ENCODE measurements at places on chromosomes 2 and 18.

DNA sequence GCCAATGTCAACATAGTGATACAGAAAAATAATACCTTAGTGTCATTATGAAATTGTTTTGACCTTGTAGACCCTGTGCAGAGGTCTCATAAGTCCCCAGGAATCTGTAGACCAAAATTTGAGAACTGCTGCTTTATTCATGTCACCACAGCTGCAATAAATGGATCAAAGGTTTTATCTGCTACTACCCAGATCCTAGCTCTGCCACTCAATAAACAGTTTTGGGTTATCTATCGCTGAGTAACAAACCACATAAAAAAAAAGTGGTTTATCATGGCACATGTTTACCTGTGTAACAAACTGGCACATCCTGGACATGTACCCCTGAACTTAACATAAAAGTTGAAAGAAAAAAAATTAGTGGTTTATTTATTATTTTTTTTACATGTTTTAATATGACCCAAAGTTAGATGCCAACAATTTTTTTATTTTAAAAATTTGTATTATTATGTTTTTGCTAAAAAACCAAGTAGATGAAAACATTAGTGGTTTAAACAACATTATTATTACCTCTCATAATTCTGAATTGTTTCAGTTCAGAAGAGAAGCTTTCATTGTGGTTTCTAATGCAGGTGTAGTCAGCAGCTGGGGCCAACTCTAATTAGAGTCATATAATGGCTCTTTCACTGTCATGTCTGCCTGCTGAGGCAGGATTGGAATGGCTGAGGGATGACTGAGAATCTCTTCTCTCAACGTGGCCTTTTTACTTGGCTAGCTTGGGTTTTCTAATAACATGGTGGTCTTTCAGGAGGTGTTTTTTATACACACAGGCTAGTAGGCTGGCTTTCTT, 103.3 kb upstream of the SLC38A11 start:
- H3K27me3 ChIP-seq = no peaks in the 10 kb centered on the region
- no peak overlapping the region for H3K27ac ChIP-seq
- no peaks in the 10 kb centered on the region for H3K36me3 ChIP-seq
- no peaks in the 10 kb centered on the region for H3K4me1 ChIP-seq

- no peaks in the 10 kb centered on the region for H3K4me1 ChIP-seq
- H3K4me3 ChIP-seq = no peak overlapping the region
- H3K27ac ChIP-seq = no peak overlapping the region
Observed at GRCh38 chr2:154343282-154343681, 355.2 kb upstream of the KCNJ3 start.

DNA sequence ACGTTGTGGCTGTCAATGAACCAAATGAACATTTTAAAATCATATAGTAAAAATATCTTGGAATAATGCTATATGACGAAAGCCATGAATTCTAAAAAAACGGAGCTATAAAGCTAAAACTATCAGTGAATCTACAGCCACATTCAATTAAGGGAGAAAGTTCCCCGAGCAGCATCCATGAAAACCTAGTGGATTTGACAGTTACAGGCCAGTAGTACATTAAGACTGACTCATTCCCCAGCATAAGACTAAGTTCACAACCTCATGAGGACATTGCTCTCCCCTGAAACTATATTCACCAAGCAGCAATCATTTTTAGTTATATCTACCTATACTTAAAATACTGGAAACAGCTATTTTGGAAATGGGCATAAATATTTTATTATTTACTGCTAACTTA, 36.6 kb downstream of the KIDINS220 start:
- no peak for DNase-seq
- H3K36me3 ChIP-seq = peaks cover 1% of the 10 kb centered on the region
- no peak overlapping the region for H3K4me3 ChIP-seq
- no peaks in the 10 kb centered on the region for H3K27me3 ChIP-seq
- no peak overlapping the region for H3K27ac ChIP-seq
- H3K4me1 ChIP-seq = no peaks in the 10 kb centered on the region

- no peak overlapping the region for H3K27ac ChIP-seq
- no peak overlapping the region for H3K4me3 ChIP-seq
- no peak for DNase-seq
- H3K4me1 ChIP-seq = no peaks in the 10 kb centered on the region
- H3K36me3 ChIP-seq = peaks cover 2% of the 10 kb centered on the region
- no peaks in the 10 kb centered on the region for H3K27me3 ChIP-seq
Observed at GRCh38 chr18:14100503-14101286, 31.5 kb downstream of the ZNF519 start.

DNA sequence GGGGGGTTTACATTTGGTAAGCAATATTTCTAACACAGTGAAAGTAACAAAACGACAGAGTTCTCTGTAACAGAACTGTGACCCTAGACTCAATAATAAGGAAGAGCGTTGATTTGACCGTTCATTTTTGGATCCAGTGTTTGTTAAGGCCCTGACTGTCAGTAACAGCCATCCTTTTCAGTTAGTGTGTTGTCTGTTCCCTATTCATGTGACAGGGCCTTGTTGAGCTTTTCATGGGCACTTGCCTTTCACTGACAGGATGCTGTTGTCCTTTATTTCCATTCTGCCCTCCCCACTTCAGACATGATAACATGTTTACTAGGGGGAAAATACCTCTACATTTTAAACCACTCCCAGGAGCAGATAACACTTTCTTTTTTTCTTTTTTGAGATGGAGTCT, 45.8 kb downstream of the MAP4K4 start:
- H3K4me1 ChIP-seq = peaks cover 4% of the 10 kb centered on the region
- no peaks in the 10 kb centered on the region for H3K36me3 ChIP-seq
- H3K27me3 ChIP-seq = no peaks in the 10 kb centered on the region
- no peak overlapping the region for H3K4me3 ChIP-seq
- no peak for DNase-seq
- H3K27ac ChIP-seq = no peak overlapping the region

GRCh38 chr2:144642856-144643255, 122.9 kb upstream of the ZEB2 start:
- no peaks in the 10 kb centered on the region for H3K4me1 ChIP-seq
- H3K4me3 ChIP-seq = no peak overlapping the region
- no peak overlapping the region for H3K27ac ChIP-seq
- no peak for DNase-seq
- no peaks in the 10 kb centered on the region for H3K36me3 ChIP-seq
- no peaks in the 10 kb centered on the region for H3K27me3 ChIP-seq

- no peaks in the 10 kb centered on the region for H3K4me1 ChIP-seq
- DNase-seq = no peak
- H3K4me3 ChIP-seq = no peak overlapping the region
- no peaks in the 10 kb centered on the region for H3K27me3 ChIP-seq
Observed at GRCh38 chr2:134425724-134426496, 172.0 kb downstream of the MGAT5 start.

DNA sequence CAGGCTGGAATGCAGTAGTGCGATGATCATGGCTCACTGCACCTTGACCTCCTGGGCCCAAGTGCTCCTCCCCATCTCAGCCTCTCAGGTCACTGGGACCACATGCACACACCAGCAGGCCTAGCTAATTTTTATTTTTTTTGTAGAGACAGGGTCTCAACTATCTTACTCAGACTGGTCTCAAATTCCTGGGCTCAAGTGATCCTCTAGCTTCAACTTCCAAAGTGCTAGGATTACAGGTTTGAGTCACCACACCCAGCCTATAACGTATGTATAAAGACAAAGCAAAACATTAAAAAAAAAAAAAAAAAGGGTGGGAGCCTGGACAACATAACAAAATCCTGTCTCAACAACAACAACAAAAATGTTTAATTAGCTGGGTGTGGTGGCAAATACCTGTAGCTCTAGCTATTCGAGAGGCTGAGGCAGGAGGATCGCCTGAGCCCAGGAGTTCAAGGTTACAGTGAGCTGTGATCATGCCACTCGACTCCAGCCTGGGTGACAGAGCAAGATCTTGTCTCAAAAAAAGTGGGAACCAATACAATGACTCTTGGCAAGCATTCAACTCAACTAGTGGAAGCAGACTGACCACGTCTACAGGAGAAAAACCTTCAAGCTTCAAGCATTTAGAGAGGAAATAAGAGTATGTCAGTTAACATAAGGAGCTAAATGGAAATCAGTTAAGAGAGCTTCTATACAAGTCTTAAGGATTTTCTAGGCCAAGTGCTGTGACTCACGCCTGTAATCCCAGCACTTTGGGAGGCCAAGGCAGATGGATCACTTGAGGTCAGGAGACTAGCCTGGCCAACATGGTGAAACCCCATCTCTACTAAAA, 2.6 kb downstream of the GTF3C2 start:
- peak; percentile 47 for DNase-seq
- no peak overlapping the region for H3K4me3 ChIP-seq
- H3K27ac ChIP-seq = no peak overlapping the region
- H3K4me1 ChIP-seq = no peaks in the 10 kb centered on the region
- H3K27me3 ChIP-seq = no peaks in the 10 kb centered on the region
- H3K36me3 ChIP-seq = no peaks in the 10 kb centered on the region

GRCh38 chr18:7567474-7568425, 634 bp downstream of the PTPRM start:
- DNase-seq = peak; percentile 79
- no peaks in the 10 kb centered on the region for H3K36me3 ChIP-seq
- H3K4me1 ChIP-seq = peaks cover 2% of the 10 kb centered on the region
- H3K27ac ChIP-seq = peak overlapping the region; percentile 79
- peak overlapping the region; percentile 75 for H3K4me3 ChIP-seq

- H3K4me3 ChIP-seq = no peak overlapping the region
- no peak for DNase-seq
- no peak overlapping the region for H3K27ac ChIP-seq
Observed at GRCh38 chr18:10687161-10687925, 161.5 kb downstream of the NAPG start.

GRCh38 chr18:45197526-45197970, 417.7 kb upstream of the SLC14A2 start:
- no peaks in the 10 kb centered on the region for H3K4me1 ChIP-seq
- H3K36me3 ChIP-seq = no peaks in the 10 kb centered on the region
- H3K27ac ChIP-seq = no peak overlapping the region
- no peaks in the 10 kb centered on the region for H3K27me3 ChIP-seq

GRCh38 chr2:40244251-40244650, 207.6 kb downstream of the SLC8A1 start:
- no peak for DNase-seq
- H3K4me1 ChIP-seq = no peaks in the 10 kb centered on the region
- no peak overlapping the region for H3K27ac ChIP-seq

- no peaks in the 10 kb centered on the region for H3K27me3 ChIP-seq
- H3K4me3 ChIP-seq = no peak overlapping the region
- no peaks in the 10 kb centered on the region for H3K36me3 ChIP-seq
- H3K4me1 ChIP-seq = no peaks in the 10 kb centered on the region
- H3K27ac ChIP-seq = no peak overlapping the region
Observed at GRCh38 chr18:21896732-21897336, 156.2 kb downstream of the MIB1 start.

DNA sequence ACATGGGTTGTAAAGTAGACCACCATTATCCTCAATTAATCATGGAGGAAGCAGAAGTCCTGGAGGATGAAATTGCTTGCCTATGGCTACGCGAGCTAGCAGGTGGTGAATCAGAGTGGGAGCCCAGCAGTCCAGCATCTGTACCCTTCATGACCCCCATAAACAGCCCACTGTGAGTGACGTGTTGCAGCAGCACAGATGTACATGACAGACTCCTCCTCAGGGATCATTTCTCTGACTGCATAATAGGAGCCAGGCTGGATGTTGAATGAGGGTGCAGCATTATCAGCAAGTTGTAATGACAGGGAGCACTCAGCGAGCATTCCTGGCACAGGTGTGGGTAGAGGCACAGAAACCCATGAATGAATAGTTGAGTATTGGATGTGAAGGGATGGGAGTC, 339.3 kb downstream of the MYCN start:
- no peak for DNase-seq
- H3K4me1 ChIP-seq = no peaks in the 10 kb centered on the region
- no peaks in the 10 kb centered on the region for H3K36me3 ChIP-seq
- H3K4me3 ChIP-seq = no peak overlapping the region

GRCh38 chr2:165796129-165796528, 2.1 kb upstream of the GALNT3 start:
- no peak overlapping the region for H3K27ac ChIP-seq
- peaks cover 3% of the 10 kb centered on the region for H3K4me1 ChIP-seq
- no peaks in the 10 kb centered on the region for H3K27me3 ChIP-seq
- no peak for DNase-seq
- H3K36me3 ChIP-seq = no peaks in the 10 kb centered on the region

GRCh38 chr18:62938487-62938886, 223.1 kb downstream of the PHLPP1 start:
- H3K4me3 ChIP-seq = no peak overlapping the region
- H3K27me3 ChIP-seq = no peaks in the 10 kb centered on the region
- no peaks in the 10 kb centered on the region for H3K4me1 ChIP-seq
- no peak for DNase-seq
- H3K27ac ChIP-seq = no peak overlapping the region
- peaks cover 2% of the 10 kb centered on the region for H3K36me3 ChIP-seq

DNA sequence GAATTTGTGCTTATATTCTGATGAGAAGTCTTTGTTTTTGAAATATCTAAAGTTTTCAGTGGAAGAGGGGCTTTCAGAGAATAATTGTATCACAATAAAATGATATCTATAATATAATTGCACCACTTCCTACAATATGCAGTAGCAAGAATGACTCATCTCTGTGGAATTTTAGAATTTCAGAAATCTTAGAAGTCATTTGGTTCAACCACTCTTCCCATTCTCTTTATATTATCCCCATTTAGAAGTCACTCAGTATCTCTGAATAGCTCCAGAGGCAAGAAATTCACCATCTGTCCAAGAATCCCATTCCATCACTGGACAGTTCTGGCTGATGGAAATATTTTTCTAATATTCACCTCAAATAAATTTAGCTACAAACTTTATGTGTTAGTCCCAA, 59.3 kb upstream of the CCDC68 start:
- DNase-seq = peak; percentile 63
- H3K27ac ChIP-seq = no peak overlapping the region
- H3K27me3 ChIP-seq = no peaks in the 10 kb centered on the region
- no peaks in the 10 kb centered on the region for H3K36me3 ChIP-seq
- no peaks in the 10 kb centered on the region for H3K4me1 ChIP-seq
- no peak overlapping the region for H3K4me3 ChIP-seq

GRCh38 chr2:101087638-101088037, 63.5 kb downstream of the TBC1D8 start:
- no peak for DNase-seq
- no peaks in the 10 kb centered on the region for H3K27me3 ChIP-seq
- no peaks in the 10 kb centered on the region for H3K4me1 ChIP-seq

DNA sequence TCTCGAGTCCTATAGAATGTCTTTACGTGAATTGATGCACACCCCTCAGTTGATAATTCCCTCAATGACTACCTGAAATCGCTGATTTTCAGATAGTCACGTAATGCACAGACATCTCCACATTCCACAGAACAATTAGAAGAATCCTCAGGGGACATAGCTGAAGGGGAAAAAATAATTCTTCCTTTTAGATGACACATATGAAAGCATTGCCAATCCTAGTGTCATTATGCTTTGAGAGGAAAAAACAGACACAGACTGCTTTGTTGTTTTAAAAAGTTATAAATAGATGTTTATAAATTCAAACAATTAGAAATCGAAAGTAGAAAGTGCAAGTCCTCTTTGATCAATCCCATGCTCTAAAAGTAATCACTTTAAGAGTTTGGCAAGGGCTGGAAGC, 100.6 kb upstream of the FN1 start:
- no peaks in the 10 kb centered on the region for H3K36me3 ChIP-seq
- no peak overlapping the region for H3K27ac ChIP-seq
- peaks cover 2% of the 10 kb centered on the region for H3K4me1 ChIP-seq
- H3K27me3 ChIP-seq = no peaks in the 10 kb centered on the region
- H3K4me3 ChIP-seq = no peak overlapping the region

- H3K4me1 ChIP-seq = no peaks in the 10 kb centered on the region
- no peak overlapping the region for H3K27ac ChIP-seq
- peak; percentile 34 for DNase-seq
- no peaks in the 10 kb centered on the region for H3K36me3 ChIP-seq
Observed at GRCh38 chr18:24584813-24585212, 124.4 kb downstream of the HRH4 start.

All from mesendoderm (in vitro differentiated cells).